ENCODE measurements at places on chromosomes 7 and 10.

- DNase-seq = no peak
Observed at GRCh38 chr10:110615057-110615747, 28.9 kb upstream of the RBM20 start.

- no peak for DNase-seq
Observed at GRCh38 chr10:687583-688311, 1.7 kb downstream of the DIP2C start.

DNA sequence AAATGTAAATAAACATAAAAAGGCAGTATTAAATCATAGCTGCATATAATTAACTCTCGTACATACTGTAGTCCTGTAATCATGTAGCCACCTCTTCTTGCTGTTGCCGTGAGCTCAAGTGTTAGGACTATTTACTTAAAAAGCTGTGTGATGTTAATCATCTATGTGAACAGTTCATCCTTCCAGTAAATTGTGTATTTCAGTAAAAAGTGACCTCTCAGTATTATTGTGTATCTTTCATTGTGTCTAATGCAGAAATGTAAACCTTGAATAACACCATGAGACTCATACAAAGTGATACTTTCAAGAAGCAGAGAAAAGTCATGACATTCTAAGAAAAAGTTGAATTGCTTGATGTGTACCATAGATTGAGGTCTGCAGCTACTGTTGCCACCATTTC lies 38.0 kb downstream of the ADD3 start:
- DNase-seq = no peak

DNA sequence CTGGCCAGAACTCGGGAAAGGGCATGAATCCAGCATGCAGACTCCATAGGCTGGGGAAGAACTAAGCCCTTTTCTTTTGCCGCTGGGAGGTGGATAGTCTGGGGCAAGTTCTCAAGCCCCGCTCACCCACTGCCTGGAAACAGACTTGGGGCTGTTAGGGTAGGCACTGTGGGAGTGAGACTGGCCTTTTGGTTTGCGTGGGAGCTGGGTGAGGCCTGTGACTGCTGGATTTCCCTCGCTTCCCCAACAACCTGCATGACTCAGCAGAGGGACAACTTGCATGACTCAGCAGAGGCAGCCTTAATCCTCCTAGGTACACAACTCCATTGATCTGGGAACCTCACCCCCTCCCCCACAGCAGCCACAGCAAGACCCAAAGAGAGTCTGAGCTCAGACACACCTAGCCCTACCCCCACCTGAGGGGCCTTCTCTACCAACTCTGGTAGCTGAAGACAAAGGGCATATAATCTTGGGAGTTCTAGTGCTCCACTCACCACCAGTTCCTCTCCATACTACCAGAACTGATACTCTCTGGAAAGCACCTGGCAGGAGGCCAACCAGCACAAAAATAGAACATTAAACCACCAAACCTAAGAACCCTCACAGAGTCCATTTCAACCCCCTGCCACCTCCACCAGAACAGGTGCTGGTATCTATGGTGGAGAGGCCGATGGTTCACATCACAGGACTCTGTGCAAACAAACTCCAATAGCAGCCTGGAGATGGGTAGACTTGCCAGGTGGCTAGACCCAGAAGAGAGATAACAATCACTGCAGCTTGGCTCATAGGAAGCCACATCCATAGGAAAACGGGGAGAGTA lies 81.4 kb upstream of the LAMB4 start:
- no peak for DNase-seq

- DNase-seq = no peak
Observed at GRCh38 chr7:25579778-25580075, 351.4 kb upstream of the NPVF start.

Data from stimulated activated CD4-positive, alpha-beta T cell treated with anti-CD3 and anti-CD28 coated beads, Interleukin-4, amount 100 ng/mL, for 1 hour (primary cell).